ENCODE measurements at places on chromosomes 3 and 15. TPM values are rescaled to one million over a fixed set of nuclear protein-coding genes. Genes with fewer than 3 reads are reported as not detected.

LEKR1 gene
- 0.83 TPM for total RNA-seq

GOLGA8J gene
- not detected for total RNA-seq

LRRK1 gene
- 19.2 TPM for total RNA-seq

KBTBD12 gene
- total RNA-seq, result not detected

CHRNA5 gene
- 13.9 TPM for total RNA-seq

CFAP100 gene
- not detected for total RNA-seq

C15orf61 gene
- 6.3 TPM for total RNA-seq

WDR93 gene
- not detected for total RNA-seq

CX3CR1 gene
- not detected for total RNA-seq

SLC25A26 gene
- 25.8 TPM for total RNA-seq

TUSC7 gene
- total RNA-seq, result not detected

ZNF717 gene
- 18.1 TPM for total RNA-seq

GCNT3 gene
- total RNA-seq, result not detected
